ENCODE measurements at places on chromosomes 11 and 22.

- no peak for DNase-seq
Measured at GRCh38 chr11:74743640-74744039, 5.0 kb upstream of the RNF169 start.

DNA sequence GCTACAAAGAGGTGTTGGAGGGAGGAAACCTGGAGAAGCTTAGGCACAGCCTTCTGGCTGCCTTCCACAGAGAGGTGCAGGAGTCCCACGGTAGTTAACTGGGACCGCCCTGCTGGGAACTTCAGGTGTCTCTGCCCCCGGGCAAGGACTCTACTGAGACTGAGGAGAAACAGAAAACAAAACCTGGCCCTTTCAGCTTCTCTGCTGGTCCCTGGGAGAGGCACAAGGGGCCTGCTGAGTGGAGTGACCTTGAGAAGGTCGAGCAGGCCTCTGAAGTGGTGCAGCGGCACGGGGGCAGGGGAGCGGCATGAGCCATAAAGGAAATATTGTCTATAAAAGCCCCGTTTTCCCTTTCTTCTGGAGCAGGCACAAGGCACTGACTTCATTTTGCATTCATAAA, 38.9 kb downstream of the NTM start:
- no peak for DNase-seq

GRCh38 chr11:61947486-61948210, 2.5 kb upstream of the BEST1 start:
- peak; percentile 74 for DNase-seq

GRCh38 chr22:39994566-39995392, at the start of gene FAM83F:
FAM83F (plus strand) TSS chr22:39994954; CDS start chr22:39995043, 89 bp downstream.
- DNase-seq: peak; percentile 59

Measured in CD4-positive, alpha-beta T cell treated with Interleukin-17A for 4 hours (primary cell).